ENCODE measurements at places on chromosomes 3 and 15. TPM values are rescaled to one million over a fixed set of nuclear protein-coding genes. Genes with fewer than 3 reads are reported as not detected.

GRCh38 chr3:8460815-8461456, 40.7 kb upstream of the LMCD1 start:
- DNase-seq: peak; percentile 88

GRCh38 chr3:194985031-194985578, 285.9 kb downstream of the XXYLT1 start:
- peak; percentile 30 for DNase-seq

GRCh38 chr15:88661041-88661700, 22.4 kb downstream of the ISG20 start:
- peak; percentile 38 for DNase-seq

- DNase-seq: no peak
These were observed 444.0 kb upstream of the AGTR1 start for GRCh38 chr3:148253713-148254112.

GRCh38 chr3:45593708-45594601, 596 bp upstream of the LIMD1 start:
- DNase-seq: peak; percentile 49

The TRANK1 gene
- 2.1 TPM for total RNA-seq

The MORC1 gene
- total RNA-seq: not detected

The CCDC54 gene
- total RNA-seq: not detected
